ENCODE measurements at places on chromosomes 5 and 9.

GRCh38 chr5:143705381-143705780 lies 106.6 kb upstream of the HMHB1 start:
- no peak for DNase-seq

- no peak for DNase-seq
Observed at GRCh38 chr9:7336356-7337065, 463.1 kb downstream of the DMAC1 start.

DNA sequence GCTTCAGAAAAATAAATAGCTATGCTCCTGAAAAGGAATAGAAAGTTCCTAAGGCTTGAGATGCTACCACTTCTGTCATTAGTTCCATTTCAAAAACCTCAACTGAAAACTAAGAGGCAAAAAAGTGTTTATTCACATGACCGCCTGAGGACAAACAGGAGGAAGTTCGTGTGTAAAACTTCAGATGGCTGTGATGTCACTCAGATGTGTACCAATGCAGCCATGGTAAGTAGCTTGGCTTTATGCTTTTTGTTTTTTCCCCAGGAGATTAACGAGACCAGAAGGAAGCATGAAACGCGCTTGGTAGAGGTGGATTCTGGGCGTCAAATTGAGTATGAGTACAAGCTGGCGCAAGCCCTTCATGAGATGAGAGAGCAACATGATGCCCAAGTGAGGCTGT lies 33.0 kb downstream of the LMNB1 start:
- DNase-seq = no peak

GRCh38 chr5:146345240-146345577 lies 6.6 kb downstream of the POU4F3 start:
- no peak for DNase-seq

DNA sequence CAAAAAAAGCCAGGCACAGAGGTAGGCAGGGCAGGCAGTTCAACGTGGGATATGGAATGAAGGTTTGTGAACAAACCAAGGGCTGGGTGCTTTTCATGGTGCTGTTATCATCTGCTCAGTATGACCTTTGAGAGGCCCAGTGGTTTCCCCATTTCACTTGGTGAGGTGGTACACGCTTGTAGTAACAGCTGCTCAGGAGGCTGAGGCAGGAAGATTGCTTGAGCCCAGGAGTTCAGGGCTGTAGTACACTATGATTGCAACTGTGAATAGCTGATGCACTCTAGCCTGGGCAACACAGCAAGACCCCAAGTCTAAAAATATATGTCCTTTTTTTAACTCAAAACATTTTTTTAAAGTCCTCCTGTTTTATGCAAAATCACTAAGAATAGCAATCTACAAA lies 174.8 kb downstream of the ENC1 start:
- DNase-seq = no peak

DNA sequence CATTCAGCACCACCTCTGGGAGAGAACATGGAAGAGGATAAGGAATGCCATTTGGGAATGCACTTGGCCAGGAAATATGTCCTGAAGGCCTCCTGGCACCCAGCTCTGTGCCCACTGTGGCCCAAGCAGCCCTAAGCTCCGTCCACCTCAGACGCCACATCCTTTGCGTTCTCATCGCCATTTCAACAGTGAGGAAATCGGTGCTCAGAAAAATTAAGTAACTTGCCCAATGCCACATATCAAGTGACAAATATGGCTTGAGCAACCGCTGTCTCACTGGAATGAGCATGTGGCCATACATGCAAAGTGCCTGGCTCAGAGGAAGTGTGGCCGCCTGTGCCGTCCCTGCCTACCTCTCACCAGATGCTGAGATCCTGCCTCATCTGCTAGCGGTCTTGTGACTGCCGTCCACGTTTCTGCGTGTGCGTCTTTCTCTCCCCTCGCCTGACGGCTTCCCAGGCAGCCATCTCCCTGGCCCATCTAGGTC lies 984 bp upstream of the DOK3 start:
- no peak for DNase-seq

GRCh38 chr5:176853151-176853778 lies 42.9 kb downstream of the UNC5A start:
- no peak for DNase-seq

- peak; percentile 70 for DNase-seq
Observed at GRCh38 chr5:135916638-135917263, 21.1 kb upstream of the IL9 start.

DNA sequence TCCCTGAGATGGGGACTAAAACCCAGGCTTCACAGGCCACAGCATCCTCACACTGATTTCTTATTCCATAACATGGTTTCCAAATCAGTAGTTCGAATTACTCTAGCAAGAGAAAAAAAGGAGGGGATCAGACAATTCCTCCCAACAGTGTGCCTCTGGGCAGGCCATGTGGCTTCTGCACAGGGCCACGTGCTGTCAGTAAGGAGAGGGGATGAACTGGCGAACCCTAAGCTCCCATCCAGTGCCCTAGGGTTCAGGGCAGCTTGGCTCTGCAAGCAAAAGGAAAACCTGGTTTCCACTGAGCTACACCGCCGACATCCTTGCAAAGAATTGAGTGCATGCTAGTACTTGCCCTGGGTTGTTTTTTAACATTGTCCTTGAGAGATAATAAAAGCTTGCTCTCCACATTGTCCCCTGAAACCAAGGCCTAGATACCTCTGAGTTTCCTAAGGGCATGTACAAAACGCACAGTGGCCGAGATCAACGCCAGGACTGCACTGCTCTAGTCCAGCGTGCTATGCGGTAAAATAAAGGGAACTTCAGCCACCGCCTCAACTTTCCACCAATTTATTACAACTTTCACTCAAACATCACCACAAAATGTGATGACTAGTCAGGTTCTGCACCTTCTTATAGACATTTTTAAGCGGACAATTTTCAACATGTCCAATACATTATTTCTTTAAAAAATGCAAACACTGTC lies 4.5 kb downstream of the CAMSAP1 start:
- DNase-seq = no peak

All from activated CD8-positive, alpha-beta memory T cell treated with anti-CD3 and anti-CD28 coated beads, Interleukin-2, amount 10 ng/mL, durations not matched to agents 7 days and 5 days (primary cell).